A549 (cell line): ENCODE measurements at places on chromosomes 3 and 15.
A peak's percentile ranks its signal among the peaks of the same experiment; 100 is the strongest.

DNA sequence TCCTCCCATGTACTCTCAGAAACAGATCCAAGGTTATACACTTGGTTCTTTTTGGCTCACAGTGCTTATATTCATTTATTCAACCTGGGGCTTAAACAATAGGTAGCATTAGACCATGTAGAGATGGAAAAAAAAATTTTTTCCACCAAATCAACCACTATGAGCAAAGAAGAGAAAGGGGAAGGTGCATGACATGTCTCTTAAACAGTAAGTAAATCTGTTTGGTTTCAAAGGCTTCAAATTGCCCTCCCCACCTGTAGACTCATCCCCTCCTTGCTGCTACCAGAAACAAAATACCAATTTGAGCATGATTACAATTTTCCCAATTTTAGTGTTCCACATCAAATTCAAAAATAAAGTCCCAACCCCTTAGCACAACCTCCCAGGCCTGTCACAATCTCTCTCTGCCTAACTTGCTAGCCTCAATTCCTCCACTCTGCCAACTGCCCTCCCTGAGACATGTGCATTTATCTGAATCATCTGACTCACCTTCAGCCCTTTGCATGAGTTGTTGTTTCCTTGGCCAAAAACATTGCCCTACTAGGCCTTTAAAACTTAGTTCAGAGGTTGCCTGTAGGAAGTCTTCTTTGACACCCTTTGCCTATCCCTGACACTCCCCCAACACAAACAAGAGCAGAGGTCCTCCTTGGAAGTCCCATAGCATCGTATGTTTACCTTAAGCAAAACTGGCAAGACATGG is 30.3 kb upstream of the TSC22D2 start:
- no peak for DNase-seq

DNA sequence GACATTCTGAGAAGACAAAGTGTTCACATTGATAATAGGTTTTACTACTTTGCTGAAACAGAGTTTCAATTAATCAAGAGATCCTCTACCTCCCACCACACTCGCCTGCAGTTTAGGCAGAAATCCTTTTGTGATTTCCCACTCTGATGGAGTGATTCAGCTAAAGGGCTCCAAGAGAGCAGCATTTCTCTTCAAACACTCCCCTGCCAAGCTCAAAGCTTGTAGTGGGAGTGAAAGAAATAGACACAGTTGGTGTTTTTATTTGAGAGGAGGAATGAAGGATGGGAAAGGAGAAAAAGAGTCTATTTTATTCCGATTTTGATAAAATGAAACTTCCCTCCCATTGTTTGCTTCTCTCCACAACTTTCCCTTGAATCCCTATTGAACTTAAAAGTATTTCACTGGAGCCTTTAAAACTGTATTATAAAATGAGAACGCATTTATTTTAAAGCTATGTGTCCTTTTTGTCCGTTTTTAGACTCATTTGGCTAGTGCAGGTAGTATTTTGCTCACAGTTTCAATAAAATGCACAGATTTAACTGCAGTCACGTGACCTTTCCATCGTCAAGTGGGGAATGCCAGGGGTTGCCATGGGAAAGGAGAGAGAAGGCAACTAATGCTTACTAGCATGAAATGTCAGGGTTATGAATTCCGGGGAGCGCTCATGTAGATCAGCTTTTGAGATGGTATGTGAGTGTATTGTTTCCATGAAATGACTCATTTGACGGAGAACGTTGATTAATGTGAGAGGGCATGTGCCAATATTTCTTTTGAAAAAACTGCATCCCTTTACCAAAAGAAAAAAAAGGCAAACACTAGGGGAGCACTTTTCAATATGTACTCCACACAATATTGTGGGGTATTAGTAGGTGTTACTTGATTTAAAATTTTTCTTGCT is 7.7 kb upstream of the OSBPL11 start:
- no peak for DNase-seq

- no peak for DNase-seq
These were observed 392.3 kb upstream of the GRM7 start for GRCh38 chr3:6468589-6468988.

GRCh38 chr3:112822064-112823055 is 24.3 kb downstream of the CD200R1L start:
- peak; percentile 90 for DNase-seq

DNA sequence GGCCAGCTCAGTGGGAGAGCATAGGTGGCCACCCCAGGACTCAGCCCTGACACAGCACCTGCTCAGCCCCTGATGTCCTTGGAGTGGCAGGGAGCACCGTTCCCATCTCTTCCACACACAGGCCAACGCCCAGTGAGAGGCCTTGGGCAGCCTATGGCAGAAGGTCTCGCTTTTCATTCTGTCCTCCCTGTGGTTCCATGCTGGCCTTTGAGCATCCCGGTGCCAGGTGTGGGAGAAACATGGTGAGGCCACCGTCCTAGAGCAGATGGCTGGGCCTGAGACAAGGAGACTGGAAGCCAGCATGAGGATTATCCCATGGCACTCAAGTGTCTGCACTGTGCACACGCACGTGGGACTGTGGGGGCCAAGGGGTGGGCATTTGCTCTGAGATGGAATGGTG is 25.1 kb downstream of the ADCY5 start:
- no peak for DNase-seq

DNA sequence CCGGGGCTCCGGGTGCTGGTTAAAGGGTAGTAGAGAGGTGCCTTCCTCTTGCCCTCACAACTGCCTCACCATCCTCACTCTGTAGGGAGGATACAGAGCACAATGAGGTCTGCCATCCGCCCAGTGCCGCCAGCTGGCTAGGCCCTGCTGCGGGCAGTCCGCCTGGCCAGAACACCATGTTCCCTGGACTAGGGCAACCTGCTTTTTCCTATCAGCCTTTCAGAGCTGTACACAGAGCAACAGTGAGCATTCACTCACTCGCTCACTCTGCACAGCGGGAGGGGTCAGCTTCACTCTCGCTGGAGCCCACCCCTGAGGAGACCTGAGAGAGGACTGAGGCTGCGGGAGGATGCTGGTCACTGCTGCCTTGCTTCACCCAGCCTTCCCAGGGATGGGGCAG is 218.7 kb upstream of the CHRNA7 start:
- DNase-seq: no peak

- DNase-seq: no peak
These were observed 30.6 kb downstream of the FAM240A start for GRCh38 chr3:46642971-46643370.

DNA sequence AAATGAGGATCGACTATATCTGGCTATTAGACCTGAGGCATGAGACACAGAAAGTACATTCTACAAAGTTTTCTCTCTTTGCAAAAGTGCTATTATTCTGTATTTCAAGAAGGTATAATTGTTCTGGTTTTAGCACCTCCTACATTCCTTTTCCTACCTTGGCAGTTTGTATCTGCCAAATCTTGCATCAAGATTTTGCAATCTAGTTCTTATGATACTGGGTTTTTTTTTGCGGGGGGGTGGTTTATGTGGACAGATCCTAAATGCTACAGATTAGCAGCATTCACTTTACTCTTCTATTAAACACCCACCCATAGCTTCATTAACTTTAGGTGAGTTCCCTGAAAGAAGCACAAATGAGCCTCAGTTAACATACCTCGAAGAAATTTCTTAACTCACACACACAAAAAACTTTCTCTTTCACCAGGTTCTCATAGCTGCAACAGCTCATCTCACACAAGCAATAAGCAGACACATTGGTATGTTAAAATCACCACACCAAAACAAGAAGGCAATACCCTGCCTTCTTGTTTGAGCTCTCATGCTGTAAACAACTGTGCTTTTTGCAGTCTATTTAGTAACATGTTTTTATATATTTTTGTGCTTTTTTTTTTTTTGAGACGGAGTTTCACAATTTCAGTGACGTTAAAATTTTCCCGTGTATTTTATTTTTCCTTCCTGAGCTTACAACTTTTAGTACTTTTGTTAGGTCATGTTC is 73.0 kb upstream of the VGLL4 start:
- DNase-seq: no peak

GRCh38 chr3:100331660-100332059 is 2.9 kb upstream of the NIT2 start:
- no peak for DNase-seq
